Suprapubic skin (tissue), 4 donors: ENCODE measurements at places on chromosomes 2 and 18. TPM values are rescaled to one million over a fixed set of nuclear protein-coding genes. Genes with fewer than 3 reads are reported as not detected.

DNA sequence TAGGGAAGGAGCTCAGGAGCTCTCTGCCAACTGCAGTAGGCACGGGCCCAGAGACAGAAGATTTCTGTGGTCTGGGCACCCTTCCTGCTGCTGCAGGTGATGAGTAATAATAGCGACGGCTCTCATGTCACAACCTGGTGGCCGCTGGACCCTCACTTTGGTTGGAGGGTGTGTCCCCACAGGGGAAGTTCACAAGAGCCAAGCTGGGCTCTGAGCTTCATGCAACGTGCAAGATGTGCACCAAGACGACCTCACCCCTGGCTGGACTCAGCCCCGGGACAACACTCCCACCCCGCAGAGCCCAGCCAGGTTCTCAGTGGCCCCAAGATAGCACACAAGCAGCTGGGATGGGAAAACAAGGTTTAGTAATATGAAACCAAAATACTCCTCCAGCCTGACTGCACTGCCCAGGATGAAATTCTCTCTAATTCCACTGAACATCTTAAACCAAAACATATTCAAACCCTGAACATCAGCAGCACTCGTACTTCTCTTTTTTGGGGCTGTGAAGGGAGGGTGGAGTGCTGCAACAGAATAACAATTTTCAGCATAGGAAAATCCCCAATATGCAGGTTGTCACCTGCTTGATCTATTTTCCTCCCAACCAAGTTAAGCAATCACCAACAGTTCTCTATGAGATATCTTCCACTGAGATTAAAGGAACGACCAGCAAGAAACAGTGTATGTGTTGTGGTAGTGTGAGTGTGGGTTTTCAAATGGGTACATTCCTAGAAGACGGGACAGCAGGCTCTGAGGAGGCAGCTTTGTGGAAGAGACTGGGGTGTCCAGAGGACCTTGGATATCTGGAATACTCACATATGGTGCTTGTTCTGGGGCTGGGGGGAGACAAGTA, 26.5 kb downstream of the BCL2 start:
- no peak for DNase-seq
- peak overlapping the region; percentile 47 for H3K27ac ChIP-seq
- no peaks in the 10 kb centered on the region for H3K27me3 ChIP-seq
- no peaks in the 10 kb centered on the region for H3K36me3 ChIP-seq
- peaks cover 36% of the 10 kb centered on the region for H3K4me1 ChIP-seq
- peak overlapping the region; percentile 7 for H3K4me3 ChIP-seq

DNA sequence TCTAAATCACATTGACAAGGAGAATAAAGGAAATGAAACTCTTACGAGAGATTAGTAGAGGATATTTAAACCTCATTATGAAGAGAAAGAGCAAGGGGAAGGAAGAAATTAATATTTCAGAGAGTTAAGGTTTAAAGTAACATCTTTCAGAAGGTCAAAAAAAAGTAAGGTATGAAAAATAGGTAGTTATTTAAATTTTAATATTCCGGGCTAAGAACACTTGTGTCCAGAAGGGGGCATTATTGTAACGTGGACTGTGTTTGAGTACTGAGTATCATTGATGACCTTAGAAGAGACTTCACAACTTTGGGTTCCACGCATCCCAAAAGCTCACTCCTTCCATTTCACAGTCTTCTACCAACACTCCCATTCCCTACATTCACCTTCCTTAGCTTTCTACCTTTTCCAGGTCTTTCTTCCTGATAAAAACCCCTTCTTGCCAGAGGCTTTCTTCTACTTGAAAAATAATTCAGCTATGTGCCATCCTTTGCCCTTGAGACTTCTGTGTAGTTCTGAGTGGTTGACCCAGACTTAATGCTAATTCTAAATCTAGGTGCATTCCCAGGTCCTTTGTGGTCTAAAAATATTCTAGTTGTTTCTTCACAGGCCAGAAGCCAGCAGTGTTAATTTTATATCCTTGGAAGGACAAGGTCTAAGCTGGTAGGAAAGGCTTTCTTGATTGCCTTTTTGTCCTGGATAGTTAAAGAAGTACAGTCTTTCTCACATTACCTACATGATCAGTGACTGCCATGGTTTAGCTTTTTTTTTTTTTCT, 16.5 kb downstream of the DYNC1I2 start:
- H3K36me3 ChIP-seq: peaks cover 11% of the 10 kb centered on the region
- no peak overlapping the region for H3K27ac ChIP-seq
- no peak overlapping the region for H3K4me3 ChIP-seq
- H3K4me1 ChIP-seq: peaks cover 14% of the 10 kb centered on the region
- no peaks in the 10 kb centered on the region for H3K27me3 ChIP-seq

DNA sequence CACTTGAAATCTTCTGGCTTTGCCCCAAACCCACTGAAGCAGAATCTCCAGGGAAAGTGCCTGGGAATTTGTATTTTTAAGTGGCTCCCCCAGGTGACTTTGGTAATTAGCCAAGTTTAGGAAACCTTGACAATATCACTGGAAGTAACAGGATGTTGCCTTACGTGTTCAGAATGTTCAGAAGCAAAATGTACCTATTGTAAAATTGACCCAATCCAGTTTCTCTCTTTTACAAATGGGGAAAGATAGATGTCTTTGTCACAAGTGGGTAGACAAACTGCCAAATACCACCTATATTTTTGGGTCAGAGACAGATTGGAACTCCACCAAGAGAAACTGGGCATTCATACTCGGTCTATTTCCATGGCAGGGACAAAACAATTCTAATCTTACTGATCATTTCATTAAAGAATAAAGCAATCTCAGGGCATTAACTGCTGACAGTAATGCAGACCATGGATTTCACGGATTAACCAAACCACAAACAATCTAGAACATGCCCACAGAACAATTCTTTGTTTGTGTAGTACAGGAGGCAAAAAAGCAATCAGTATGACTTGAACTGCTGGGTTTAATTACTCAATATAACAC, 255.8 kb downstream of the ERBB4 start:
- H3K27me3 ChIP-seq: no peaks in the 10 kb centered on the region
- no peaks in the 10 kb centered on the region for H3K4me1 ChIP-seq
- no peaks in the 10 kb centered on the region for H3K36me3 ChIP-seq

DNA sequence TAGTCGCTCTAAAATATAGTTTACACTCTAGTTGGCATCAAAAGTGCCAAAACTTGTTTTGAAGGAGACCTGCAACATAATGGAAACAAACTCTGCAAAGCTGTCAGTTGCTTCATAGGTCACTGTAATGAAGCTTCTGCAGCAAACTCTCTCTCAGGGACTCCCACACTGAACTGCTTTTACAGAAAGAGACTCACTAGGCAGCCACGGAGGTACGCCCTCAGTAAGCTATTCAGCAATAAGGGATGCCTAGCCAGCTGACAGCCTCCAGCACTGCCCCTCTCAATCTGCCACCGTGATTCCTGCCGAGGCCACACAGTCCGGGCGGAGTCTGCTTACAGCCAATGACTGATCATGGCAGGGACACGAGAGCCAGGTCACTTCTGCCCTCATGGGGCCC, 51.1 kb downstream of the COLEC12 start:
- H3K27me3 ChIP-seq: no peaks in the 10 kb centered on the region
- H3K4me3 ChIP-seq: no peak overlapping the region
- DNase-seq: no peak
- H3K27ac ChIP-seq: peak overlapping the region; percentile 42
- no peaks in the 10 kb centered on the region for H3K36me3 ChIP-seq
- peaks cover 11% of the 10 kb centered on the region for H3K4me1 ChIP-seq

DNA sequence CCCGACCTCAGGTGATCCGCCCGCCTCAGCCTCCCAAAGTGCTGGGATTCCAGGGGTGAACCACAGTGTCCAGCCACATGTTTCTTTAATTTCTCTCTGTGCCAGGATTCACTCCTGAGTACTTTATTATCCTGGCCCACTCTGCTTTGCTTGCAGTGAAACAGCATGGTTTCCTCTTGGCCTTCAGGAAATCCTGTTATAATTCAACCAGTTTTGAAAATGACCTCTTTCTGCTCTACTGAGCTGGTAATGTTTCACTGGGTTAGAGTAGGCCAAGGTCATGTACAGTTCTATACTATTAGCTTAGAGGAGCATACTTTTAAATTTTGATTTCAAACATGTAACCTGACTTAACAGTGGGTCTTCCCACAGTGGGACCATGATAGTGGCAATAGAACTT, 90.6 kb upstream of the PELI1 start:
- H3K4me1 ChIP-seq: peaks cover 14% of the 10 kb centered on the region
- no peak overlapping the region for H3K27ac ChIP-seq
- no peak for DNase-seq
- no peak overlapping the region for H3K4me3 ChIP-seq
- no peaks in the 10 kb centered on the region for H3K27me3 ChIP-seq

DNA sequence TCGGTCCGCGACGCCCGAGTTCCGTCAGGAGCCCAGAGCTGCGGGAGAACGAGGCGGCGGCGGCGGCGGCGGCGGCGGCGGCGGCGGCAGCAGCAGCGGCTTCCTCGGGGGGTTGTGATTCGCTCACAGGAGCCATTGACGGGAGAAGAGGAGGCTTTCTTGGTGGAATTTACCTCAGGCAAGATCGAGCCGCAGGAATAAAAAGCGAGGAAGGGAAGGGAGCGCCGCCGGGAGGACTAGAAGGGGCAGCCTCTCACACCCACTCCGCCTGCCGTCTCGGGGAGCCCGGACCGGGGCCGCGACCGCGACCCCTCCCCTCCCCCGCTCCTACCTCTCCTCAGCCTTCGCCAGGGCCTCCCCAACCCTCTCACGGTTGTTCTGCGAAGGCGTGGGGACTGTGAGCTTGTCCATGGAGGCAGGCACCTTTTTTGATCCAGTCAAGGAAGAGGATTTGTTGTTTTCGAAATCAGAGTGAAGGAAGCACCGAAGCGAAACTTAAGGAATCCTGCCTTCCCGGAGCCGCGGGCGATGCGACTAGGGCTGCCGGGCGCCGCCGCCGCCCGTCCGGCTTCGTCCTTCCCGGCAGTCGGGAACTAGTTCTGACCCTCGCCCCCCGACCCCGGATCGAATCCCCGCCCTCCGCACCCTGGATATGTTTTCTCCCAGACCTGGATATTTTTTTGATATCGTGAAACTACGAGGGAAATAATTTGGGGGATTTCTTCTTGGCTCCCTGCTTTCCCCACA, 506 bp downstream of the BMPR2 start:
- H3K27ac ChIP-seq: peak overlapping the region; percentile 98
- H3K4me3 ChIP-seq: peak overlapping the region; percentile 96
- no peaks in the 10 kb centered on the region for H3K27me3 ChIP-seq
- peaks cover 40% of the 10 kb centered on the region for H3K4me1 ChIP-seq

GRCh38 chr18:28974504-28974903, 797.6 kb upstream of the CDH2 start:
- H3K36me3 ChIP-seq: no peaks in the 10 kb centered on the region
- no peaks in the 10 kb centered on the region for H3K27me3 ChIP-seq
- no peaks in the 10 kb centered on the region for H3K4me1 ChIP-seq
- no peak overlapping the region for H3K4me3 ChIP-seq
- DNase-seq: no peak

DNA sequence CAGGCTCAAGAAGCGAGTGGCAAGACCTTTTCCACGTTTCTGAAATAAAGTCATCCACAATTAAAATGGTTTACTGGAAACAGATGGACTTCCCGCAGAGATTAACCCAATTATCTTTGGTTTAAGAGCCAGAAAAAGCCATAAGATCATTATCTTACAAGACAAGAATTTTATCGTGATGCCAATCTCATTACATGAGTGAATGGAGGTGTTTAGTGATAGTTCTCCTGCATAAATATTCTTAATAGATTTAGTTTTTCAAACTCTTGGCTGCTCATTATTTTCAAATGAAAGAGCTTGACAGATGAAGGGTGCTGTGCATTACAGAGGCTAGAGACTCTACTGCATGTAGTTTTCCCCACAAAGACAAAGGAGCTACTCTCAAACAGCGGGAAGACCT, 1028.4 kb upstream of the PIK3C3 start:
- H3K36me3 ChIP-seq: no peaks in the 10 kb centered on the region
- no peaks in the 10 kb centered on the region for H3K27me3 ChIP-seq
- no peak for DNase-seq
- no peak overlapping the region for H3K27ac ChIP-seq
- H3K4me1 ChIP-seq: no peaks in the 10 kb centered on the region

GRCh38 chr18:54157646-54158385, 66.7 kb downstream of the MBD2 start:
- no peak for DNase-seq
- no peaks in the 10 kb centered on the region for H3K27me3 ChIP-seq
- H3K27ac ChIP-seq: no peak overlapping the region
- H3K4me1 ChIP-seq: no peaks in the 10 kb centered on the region
- H3K36me3 ChIP-seq: peaks cover 96% of the 10 kb centered on the region

DNA sequence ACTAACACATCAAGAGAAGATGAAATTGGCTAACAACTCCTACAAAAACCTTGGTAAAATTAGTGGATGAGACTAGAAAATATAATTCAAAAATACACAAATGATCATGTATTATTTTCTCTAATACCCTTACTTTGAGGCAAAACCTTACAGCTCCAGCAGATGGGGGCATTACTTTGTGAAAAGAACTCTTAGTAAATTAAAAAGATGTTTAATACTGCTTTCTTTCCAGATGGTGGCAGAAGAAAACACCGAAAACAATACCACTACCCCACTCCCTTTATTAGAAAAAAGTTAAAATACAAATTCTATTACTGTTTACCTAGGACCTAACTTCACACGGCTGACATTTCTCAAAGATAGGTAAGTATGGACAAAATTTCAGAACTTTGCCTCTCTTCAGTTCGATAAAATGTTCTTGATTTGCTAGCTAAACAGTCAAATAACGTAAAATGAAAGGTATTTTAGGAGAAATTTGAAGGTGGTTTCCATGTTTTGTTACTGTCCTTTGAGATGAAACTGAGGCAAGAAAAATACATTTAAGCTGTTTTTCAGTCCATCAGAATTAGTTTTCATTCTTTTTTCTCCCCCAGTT, 30.6 kb downstream of the ORC4 start:
- no peak for DNase-seq
- no peaks in the 10 kb centered on the region for H3K27me3 ChIP-seq
- no peak overlapping the region for H3K4me3 ChIP-seq
- H3K27ac ChIP-seq: no peak overlapping the region

GRCh38 chr18:50360611-50361010, 14.2 kb upstream of the SKA1 start:
- no peak overlapping the region for H3K27ac ChIP-seq
- DNase-seq: no peak
- no peak overlapping the region for H3K4me3 ChIP-seq
- no peaks in the 10 kb centered on the region for H3K4me1 ChIP-seq
- peaks cover 12% of the 10 kb centered on the region for H3K27me3 ChIP-seq

The CYP1B1 gene
- 12.9 TPM for total RNA-seq

The ANKRD30B gene
- not detected for total RNA-seq

The BOD1L2 gene
- total RNA-seq: not detected
